Keratinocyte (primary cell): ENCODE measurements at places on chromosomes 3 and 15.

DNA sequence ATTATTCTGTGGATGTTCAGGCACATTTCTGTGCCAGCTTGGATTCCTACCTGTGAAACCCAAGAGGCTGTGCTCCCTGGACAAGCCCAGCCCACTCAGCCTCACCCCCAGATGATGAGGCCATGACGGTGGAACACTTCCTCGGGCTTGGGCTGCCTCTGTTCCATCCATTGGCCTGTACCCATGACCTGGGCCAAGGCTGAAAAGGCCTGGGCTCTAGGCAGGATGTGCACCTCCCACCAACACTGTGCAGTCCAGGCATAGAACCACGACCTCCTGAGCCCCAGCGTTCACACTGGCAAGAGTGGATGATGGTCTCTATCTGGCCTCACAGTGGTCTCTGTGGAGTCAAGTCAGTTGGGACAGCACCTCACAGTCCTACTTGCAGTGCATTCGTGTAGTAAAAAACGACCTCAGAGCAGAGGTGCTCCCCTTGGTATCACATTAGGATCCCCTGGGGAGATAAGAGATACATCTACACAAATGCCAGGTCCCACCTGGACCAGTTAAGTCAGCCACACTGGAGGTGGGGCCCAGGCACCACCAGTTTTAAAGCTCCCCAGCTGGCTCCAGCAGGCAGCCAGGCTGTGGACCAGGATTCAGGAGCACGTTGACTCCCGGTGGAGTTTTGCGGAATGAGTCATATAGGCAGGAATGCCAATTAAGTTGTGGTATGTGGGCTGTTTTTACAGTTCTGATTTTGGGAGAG, 39.0 kb upstream of the IGF1R start:
- peak; percentile 56 for DNase-seq
- H3K4me1 ChIP-seq: peaks cover 14% of the 10 kb centered on the region
- H3K4me3 ChIP-seq: no peak overlapping the region
- H3K27me3 ChIP-seq: no peaks in the 10 kb centered on the region

DNA sequence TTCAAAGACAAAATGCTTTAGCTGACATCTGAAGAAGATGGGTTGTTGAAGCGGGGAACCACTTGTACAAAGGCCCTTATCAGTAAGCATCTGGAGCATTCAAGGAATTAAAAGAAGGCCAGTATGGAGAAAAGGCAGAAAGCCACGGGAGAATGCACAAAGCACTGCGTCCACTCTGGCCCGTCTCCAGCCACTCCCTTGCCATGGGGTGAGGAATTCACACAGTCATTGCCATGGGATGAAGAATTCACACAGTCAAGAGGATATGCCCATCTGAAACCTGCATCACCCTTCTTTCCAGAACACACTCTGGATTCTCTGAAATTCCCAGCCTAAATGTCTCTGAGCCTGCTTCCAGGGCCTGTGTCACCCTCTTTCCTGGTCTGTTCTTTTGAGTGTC, 26.7 kb upstream of the STAG1 start:
- H3K4me1 ChIP-seq: no peaks in the 10 kb centered on the region
- no peak overlapping the region for H3K4me3 ChIP-seq
- H3K36me3 ChIP-seq: no peaks in the 10 kb centered on the region

GRCh38 chr3:145266368-145266767, 894.6 kb downstream of the PLOD2 start:
- no peak overlapping the region for H3K27ac ChIP-seq
- no peaks in the 10 kb centered on the region for H3K27me3 ChIP-seq
- H3K4me1 ChIP-seq: no peaks in the 10 kb centered on the region

DNA sequence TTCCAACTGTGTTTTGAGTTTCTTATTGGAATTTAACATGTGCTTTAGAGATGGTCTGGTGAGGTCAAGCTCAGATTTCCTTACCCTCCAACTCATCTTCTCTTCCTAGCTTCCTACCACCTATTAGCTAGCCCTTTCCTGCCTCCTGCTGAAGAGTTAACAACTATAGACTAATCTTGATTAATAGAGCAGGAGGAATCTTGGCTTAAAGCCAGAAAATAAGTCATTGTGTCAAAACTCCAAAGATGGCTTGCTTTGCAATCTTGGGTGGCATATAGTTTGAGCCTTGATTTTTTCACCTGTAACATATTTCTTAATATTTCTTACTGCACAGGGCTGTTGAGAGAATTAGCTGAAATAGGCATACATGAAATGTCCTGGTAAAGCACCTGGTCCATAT, 27.3 kb downstream of the BCL2L10 start:
- no peak overlapping the region for H3K27ac ChIP-seq
- no peaks in the 10 kb centered on the region for H3K27me3 ChIP-seq
- H3K4me1 ChIP-seq: peaks cover 5% of the 10 kb centered on the region
- no peaks in the 10 kb centered on the region for H3K36me3 ChIP-seq

- no peaks in the 10 kb centered on the region for H3K27me3 ChIP-seq
- H3K36me3 ChIP-seq: peaks cover 10% of the 10 kb centered on the region
- no peak for DNase-seq
- no peak overlapping the region for H3K4me3 ChIP-seq
These were observed 25.8 kb downstream of the SIAH2 start for GRCh38 chr3:150736903-150737832.
